Bone marrow (tissue), 2 donors: ENCODE measurements at places on chromosomes 11 and 22.

GRCh38 chr11:57490456-57491248 lies 24.9 kb downstream of the SLC43A1 start:
- no peak for DNase-seq

GRCh38 chr11:129578006-129578405 lies 202.4 kb downstream of the BARX2 start:
- no peak for DNase-seq

DNA sequence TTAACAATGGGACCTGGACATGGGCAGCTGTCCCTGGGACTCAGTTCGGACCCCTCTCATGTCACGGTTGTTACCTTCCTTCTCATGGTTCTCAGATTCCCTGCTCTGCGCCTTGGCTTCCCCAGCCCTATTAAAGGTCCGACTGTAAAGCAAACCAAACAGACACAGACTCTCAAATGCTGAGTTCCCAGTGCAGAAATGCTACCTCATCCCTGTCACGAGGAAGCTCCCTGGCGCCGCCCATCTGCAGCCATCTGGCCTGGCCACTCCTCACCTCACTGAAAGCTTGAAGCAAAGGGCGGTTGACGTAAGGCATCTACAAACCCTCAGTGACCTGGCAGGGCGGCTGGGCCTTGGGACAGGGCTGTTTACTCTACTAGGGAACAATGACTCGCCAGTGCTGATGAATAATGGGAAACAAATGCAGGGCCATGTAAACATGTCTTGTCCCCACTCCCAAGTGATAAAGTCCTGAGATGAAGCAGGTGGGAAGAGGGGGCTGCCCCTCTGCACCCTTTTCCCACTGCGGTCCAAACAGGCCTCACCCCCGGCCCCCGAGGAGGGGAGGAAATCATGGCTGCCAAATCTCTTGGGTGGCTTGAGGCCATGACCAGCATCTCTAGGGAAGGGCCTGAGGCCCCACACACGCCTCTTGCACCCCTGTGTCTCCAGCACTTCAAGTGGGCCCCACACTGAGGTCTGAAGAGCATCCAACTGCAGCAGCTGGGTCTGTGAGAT lies 49.3 kb downstream of the SCUBE1 start:
- DNase-seq: peak; percentile 22

GRCh38 chr11:80722629-80723028 lies 1281.8 kb upstream of the TENM4 start:
- no peak for DNase-seq

- DNase-seq: no peak
These were observed 124.2 kb upstream of the SEZ6L start for GRCh38 chr22:26045051-26045450.

GRCh38 chr11:9947231-9947864 lies 283.5 kb downstream of the SWAP70 start:
- DNase-seq: no peak

- DNase-seq: no peak
These were observed 72.3 kb upstream of the POU2AF2 start for GRCh38 chr11:111173221-111173620.

- peak; percentile 61 for DNase-seq
These were observed 39.6 kb downstream of the PAMR1 start for GRCh38 chr11:35485656-35486322.

- DNase-seq: no peak
These were observed 264.2 kb upstream of the PITPNB start for GRCh38 chr22:28183078-28183860.

DNA sequence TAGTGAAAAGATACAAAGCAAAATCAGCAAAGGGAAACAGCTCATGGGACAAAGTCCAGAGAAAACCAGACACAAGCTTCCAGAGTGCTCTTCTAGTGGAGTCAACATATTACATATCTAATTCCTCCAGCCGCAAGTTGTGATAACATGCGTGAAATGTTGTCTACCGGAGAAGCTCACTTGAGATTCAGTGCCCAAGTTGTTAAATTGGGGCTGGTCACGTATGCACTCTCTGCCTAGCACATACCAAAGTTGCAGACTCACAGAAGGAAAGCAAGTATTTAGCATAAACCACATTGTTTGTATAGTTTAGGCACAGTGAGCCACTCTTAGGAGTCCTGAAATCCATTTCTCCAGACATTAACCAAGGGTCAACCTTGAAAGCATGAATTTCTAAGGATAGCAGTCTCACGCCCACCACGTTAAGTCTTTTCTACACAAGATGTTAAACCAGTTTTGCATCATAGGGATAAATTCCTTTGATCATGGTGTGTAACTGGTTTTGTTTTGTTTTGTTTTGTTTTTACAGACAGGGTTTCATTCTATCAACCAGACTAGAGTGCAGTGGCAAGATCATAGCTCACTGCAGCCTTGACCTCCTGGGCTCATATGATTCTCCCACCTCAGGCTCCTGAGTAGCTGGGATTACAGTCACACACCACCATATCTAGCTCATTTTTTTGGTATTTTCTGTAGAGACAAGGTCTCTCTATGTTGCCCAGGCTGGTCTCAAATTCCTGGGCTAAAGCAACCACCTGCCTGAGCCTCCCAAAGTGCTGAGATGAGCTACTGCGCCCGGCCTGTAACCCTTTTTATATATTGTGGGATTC lies 39.5 kb upstream of the EP300 start:
- DNase-seq: no peak

DNA sequence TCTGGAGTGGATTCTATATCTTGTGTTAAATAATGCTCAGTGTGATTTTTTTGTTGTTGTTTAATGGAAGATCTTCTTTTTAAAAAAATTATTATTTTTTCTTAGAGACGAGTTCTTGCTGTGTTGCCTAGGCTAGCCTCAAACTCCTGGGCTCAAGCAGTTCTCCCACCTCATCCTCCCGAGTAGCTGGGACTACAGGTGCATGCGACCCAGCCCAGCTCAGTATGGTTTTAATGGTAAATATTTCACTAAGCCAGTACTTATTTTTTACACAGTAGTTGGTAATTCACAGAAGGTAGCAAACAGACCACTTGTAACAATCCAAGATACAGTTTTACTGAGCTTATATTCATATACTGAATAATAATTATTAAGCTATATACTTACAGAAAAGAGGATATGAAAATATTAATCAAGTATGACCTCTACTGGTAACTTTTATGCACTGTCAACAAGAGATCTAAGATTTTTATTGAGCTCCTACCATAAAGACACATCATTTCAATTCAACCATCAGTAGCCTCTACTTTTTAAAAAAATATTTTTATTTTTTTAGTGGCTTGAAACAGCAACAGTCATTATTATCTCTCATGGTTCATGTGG lies 6.1 kb upstream of the CD59 start:
- DNase-seq: no peak

DNA sequence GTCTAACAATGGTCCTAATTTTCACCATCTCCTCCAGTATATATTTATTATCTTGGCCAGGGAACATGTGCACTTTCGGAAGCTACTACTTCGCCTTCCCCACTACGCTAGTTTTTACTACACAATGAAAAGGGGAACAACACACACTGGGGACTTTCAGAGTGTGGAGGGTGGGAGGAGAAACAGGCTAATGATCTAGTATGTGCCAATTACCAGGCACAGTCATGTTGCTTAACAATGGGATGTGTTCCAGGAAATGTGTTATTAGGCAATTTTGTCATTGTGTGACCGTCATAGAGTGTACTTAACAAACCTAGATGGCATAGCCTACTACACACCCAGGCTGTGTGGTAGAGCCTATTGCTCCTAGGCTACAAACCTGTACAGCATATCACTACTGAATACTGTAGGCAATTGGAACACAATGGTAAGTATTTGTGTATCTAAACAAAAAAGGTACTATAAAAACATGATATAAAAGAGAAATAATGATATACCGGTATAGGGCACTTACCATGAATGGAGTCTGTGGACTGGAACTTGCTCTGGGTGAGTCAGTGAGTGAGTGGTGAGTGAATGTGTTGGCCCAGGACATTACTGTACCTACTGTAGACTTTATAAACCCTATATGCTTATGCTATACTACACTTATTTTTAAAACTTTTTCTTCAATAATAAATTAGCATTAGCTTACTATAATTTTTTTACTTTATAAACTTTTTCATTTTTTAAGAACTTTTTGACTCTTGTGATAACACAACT lies 20.1 kb upstream of the CUL5 start:
- DNase-seq: no peak

DNA sequence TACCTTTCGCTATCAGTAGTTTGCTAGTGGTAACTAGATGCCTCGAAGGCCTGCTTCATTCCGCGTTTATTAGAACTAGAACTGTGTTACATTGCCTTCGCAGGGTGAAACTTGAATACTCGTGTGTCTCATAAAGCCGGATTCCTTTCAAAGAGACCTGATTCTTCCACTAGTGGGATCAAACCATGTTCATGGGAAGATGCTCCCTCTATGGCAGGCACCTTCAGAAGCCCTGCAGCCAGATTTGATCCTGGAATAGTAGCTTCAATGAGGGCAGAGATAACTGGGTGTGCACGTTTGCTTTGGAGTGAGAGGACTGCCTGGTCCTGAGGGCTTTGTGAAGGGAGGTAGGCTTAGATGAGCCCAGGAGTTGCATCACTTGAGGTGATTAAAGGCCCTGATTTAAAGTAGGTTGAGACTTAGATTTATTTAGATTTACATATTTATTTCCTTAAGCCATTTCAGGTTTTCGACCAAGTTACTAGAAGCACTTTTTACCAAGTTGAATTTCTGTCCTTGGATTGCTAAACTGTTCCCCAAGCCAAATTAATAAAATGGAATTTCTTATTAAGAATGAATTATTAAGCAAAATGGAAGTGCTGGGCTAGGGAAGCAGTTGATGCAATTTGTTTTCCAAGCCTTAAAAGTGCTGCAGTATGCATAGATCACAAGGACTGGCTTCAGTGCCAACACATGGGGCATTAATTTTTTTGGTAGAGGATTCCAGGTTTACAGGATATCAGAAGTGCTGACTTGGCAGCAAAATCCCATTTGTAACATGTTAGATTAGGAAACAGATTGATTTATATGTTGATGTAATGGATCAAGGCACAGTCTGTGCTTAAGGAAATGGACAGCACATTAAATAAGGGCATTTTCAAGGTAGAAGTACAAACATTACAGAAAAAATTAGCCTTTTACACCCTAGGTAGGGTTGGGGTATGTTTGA lies 32.9 kb downstream of the APLP2 start:
- no peak for DNase-seq

DNA sequence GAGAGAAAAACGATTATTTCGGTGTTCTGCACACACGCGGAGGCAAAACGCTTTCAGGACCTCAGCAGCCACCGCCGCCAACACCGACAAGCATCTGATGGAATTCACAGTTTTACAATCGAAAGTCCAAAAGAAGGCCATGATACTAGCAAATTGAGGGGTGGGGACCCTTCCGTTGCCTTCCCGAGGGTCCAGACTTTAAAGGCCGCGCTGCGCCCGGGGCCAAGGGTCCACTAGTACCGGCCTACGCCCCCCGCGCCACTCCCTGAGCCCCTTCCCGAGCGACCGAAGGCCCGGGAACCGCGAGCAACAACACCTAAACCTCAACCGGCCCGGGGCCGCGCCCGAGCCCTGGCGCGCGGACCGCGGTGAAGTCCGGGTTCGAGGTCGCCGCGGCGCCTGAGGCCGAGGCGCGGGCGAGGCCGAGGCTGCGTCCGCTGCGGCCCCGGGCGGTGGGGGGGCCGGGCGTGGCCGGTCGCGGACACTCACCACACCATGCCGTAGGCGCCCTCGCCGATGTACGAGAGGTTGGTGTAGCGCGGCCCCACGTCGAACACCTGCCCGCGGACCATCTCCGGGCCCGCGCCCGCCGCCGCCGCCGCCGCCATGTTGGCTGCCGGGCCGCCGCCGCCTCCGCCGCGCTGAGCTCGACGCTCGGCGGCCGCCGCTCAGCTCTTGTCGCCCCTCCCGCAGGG lies 465 bp downstream of the MAPK1 start:
- peak; percentile 13 for DNase-seq

DNA sequence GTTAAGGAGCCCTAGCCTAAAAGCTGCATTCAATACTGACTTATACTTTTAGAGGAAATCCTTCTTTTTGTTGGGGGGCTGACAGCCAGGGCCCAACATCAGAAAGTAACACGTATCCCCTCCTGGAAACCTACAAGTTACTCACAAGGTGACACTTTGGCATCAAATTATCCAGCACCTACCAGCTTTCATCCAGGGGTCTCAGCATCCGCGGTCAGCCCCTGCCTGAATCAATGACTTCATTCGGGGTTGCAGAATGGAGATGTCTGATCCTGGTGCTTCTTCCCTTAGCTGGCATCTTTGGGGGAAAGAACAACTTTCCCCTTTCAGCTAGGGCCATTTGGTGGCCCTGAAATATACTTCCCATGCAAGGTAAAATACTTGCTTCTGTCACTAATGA lies 5.3 kb upstream of the NAP1L4 start:
- DNase-seq: no peak

DNA sequence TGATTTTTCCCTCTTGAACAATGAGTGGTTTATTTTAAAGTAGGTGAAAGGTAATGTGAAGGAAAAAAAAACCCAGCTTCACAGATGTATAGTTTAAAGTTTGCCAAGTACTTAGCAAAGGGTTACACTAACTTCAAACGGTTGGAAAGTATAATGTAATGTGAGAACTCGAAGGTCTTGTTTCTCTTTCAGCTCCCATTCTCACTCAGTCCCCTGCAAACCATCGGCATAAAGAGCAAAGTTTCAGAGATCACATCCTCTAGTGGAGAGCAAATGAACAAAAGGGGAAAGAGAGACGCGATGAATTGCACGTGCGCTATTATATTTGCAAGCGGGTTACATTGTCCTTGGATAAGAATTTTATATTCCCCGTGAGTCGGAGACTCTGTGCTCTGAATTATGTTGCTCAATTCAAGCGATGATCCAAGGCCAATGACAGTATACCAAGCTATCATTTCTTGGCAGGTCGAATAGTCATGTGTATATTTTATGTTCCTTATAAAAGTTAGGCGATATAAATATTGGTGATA lies 37.6 kb upstream of the BIRC3 start:
- no peak for DNase-seq

DNA sequence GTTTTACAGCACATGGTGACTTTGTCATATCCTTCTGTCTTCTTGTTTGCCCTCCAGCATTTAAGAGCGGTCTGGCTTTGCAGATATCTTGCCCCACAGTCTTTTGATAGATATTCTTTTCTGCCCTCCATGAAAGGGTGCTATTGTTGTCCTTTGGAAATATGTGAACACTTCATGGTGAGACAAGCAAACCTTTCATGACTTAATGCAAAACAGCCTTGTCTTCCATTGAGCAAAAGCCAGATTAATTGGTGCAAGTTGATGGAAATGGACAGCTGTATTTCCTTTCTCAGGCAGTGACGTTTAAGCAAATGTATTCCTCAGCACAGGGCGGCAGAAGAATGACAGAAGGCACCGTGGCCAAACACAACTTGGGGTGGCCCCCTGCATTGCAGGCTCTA lies 4.4 kb downstream of the DCPS start:
- no peak for DNase-seq
